Cerebellar cortex (tissue), 1 donor: ENCODE measurements at places on chromosomes 1 and 21.

- DNase-seq: no peak
Observed at GRCh38 chr1:159749630-159750029, 31.1 kb upstream of the DUSP23 start.

GRCh38 chr1:168606096-168606495 is 29.7 kb downstream of the XCL1 start:
- no peak for DNase-seq

GRCh38 chr1:87155170-87155569 is 173.5 kb upstream of the LMO4 start:
- no peak for DNase-seq

GRCh38 chr1:44333376-44333775 is 21.7 kb downstream of the ERI3 start:
- DNase-seq: no peak

DNA sequence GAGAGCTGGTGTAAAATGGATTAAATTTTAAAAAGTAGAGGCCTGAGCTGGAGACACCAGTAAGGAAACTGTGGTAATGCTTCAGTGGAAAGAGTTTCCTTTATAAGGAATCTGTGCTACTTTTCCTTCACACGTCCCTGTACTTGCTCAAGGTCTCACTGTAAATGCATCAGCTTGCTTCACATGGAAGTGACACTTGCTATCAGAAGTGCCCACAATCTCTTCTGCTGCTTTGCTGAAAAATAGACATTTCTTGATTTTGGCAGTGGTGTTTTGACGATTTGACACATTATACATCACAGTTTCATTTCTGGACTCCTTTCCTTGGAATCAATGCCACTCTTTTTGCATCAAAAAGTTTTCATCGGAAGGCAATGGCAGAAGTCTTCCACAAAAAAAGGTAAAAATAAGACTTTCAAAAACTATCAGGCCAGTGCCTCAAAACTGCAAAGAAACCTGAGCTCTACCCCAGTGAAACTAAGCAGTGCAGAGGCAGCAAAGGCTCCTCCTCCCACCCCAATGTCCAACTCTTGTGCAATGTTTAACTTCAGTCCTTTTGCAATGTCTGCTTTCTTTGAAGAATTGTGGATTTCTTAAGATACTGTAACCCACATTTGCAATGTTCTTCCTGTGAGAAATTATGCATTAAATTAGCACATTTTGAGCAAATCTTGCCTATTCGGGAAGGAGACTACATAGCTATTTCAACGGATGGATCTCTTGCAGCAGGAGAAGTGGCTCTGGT is 18.4 kb upstream of the TSPAN2 start:
- no peak for DNase-seq

GRCh38 chr1:182739545-182739944 is 50.0 kb upstream of the NPL start:
- no peak for DNase-seq

GRCh38 chr1:23577056-23578004 is 18.0 kb upstream of the ID3 start:
- peak; percentile 60 for DNase-seq

GRCh38 chr1:153536012-153536670 is 350 bp upstream of the S100A6 start:
- DNase-seq: peak; percentile 75
